Endothelial cell of umbilical vein (primary cell): ENCODE measurements at places on chromosomes 4 and X. TPM values are rescaled to one million over a fixed set of nuclear protein-coding genes. Genes with fewer than 3 reads are reported as not detected.

The POU4F2 gene
- total RNA-seq = not detected in 2 replicates

The ZMAT1 gene
- total RNA-seq = 3.7 and 4.3 TPM in 2 replicates

The FMR1NB gene
- total RNA-seq = not detected in 2 replicates

- no peak for DNase-seq
Observed at GRCh38 chr4:133316909-133317308, 167.8 kb downstream of the PCDH10 start.

DNA sequence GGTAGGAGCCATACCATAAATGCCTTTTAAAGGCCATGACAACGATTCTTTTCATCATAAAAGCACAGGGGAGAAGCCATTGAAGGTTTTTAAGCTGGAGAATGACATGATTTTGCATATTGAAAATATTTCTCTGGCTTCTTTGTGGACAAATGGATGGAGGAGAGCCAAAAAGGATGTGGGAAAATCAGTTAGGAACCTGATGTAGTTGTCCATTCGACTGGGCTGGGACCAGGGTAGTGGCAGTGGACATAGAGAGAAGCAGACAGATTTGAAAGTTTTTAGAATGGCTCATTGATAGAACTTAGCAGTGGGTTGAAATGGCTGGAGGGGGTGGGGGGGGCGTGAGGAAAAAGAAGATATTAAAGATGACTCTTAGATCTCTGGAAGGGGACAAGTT is 19.7 kb upstream of the MSN start:
- no peak for DNase-seq

- DNase-seq = no peak
Observed at GRCh38 chr4:85302193-85302736, 172.7 kb upstream of the ARHGAP24 start.

DNA sequence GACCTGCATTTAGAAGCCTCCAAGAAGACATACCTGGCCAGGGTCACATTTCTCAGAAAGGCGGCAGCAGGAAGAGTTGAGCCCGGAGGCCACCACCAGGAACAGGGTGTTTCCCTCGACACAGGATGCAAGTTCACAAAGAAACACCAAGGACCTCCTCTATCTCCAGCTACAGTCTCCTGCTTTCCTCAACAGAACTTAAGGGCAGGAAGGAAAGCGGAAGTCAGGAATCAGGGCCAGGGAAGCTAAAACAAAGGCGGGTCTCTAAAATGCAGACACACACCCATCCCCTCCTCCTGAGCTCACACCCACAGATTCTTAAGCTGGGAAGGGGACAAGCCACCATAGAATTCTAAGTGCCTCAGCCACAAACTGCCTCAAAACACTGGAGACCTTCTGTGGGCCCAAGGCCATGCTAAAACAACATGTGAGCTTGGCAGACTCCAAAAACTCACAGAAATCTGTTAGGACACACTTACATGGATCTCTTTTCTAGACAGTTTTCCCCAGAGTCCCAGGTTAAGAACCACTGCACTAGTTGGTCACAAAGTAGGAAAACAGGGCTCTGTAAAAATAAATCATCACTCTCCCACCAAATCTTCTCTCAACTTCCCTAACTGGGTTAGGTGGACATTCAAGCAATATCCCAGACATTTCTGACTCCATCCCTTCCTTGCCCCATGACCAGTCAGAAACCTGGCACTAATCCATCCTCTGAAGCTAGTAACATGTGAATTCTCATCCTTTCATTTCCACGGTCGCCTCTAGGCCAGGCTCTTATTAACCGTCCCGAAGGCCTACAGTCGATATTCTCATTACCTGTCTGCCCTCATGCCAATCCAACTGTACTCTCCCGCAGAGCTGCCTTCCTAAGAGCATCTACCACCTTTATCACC is 163.2 kb downstream of the APBB2 start:
- peak; percentile 53 for DNase-seq

- DNase-seq = no peak
Observed at GRCh38 chr4:149047368-149047767, 605.2 kb upstream of the NR3C2 start.
